ENCODE measurements at places on chromosomes 3 and 15.

- peak; percentile 67 for DNase-seq
Measured at GRCh38 chr15:37101980-37102304, 1.6 kb upstream of the MEIS2 start.

DNA sequence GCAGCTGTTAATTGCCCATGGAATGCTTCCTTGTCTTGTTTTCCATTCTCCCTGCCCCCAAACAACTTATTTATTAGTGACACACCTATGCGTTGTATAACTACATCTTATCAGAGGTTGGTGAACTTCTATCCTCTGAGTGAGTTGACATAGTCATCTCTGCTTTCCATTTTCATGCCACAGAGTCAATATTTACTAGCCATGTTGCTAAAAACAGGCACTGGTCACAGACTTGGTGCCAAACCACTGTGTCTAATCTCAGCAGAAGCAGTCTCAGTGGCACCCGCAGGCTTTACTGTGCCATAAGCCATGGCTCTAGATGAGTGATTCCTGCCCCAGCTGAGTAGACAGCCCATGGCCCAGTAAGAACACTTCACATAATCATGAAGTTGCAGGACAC is 26.5 kb downstream of the DAPK2 start:
- DNase-seq = peak; percentile 56

GRCh38 chr3:48709051-48709461 is 8.0 kb downstream of the IP6K2 start:
- peak; percentile 32 for DNase-seq

GRCh38 chr3:195040773-195041520 is 230.0 kb downstream of the XXYLT1 start:
- no peak for DNase-seq

DNA sequence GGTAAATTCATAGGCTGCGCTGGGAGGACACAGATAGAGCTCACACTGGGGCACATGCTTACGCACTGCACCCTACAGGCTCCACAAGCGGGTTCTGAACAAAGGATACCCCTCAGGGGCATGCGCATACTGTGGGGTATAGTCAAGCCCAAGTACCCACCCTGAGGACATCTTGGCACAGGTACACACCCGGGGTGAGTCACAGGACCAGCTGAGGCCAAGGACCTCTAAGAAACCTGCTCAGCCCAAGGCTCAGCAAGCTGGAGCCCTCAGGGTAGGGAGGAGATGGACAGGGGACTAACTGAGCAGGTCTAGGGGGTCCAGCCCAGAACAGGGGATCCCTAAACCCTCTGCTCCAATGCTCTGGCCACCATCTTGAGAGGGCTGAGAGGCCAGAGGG is 3.3 kb downstream of the SHISA5 start:
- no peak for DNase-seq

DNA sequence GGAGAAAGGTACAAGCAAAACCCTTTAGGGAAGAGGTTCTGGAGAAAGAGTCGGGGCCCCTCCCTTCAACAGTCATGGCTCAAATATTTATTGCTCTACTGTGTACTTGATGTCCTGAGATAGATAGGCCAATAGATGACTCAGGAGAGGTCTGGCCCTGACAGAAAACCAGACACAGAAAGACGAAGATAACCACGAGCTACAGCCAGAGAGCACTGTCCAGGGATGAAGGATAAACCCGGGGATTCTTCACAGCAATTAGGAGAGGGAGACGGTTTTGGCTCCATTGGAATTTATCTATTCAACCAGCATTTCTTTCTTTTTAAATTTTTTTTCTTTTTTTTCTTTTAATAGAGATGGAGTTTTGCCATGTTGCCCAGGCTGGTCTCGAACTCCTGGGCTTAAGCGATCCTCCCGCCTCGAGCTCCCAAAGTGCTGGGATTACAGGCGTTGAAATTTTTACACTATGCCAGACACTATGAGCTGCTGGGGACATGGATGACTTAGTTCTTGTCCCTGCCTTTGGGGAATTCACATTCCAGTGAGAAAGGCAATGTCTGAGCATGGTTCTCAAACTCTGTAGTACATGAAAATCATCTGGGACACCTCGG is 4.6 kb upstream of the CIDEC start:
- peak; percentile 77 for DNase-seq

DNA sequence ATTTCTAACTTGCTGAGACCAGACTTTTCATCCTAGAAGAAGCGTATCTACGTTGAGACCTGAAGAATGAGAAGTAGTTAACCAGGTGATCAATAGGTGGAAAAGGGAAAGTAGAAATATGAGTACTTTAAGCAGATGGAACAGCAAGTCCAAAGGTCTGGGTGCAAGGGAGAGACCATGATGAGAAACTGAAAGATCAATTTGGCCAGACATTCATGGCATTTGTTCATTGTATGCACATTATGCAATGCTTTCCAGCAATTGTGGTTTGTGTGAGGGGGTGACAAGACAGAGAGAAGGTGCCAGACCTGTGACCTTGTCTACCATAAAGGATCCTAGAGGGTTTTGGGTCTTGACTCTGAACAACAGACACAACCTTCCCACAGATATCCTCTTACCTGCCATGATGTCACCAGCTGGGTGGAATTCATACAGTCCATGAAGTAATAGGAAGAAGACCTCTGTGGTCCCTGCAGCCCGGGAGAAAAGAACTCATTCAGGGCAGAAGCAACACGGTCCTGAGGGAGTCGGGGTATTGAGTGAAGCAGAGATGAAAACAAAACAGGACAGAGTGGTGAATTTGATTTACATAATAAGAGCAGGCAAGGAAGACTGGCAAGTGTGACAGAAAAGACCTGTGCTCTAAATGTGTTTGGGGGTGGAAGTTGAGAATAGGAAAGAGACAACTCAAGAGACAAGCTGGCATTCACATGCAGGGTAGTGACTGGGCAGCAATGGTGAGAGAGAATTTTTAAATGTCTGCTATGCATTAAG is 63.4 kb upstream of the PSMD6 start:
- DNase-seq = no peak

DNA sequence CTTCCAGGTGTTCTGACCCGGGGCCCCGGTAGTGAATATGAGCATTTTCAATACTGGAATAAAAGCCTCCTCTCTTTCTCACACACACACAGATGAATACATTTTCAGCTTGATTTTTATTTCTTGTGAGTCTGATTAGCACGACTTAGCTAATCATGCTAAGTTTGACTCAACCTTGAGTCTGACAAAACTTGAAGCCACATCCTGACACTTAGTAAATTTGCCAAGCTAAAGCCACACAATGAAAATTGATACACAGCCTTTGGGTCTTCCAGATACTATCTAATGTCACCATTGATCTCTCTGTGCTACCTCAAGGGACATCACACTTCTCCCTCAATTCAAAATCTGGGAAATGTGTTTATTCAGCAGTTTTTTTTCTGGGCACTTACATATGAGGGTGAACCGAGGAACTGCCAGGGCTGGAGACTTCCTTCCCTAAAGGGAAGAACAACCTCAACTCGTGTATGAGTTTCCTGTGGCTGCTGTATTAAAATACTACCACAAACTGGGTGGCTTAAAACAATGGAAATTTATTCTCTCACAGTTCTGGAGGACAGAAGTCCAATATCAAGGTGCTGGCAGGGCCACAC is 18.6 kb downstream of the TMEM266 start:
- no peak for DNase-seq

- no peak for DNase-seq
Measured at GRCh38 chr3:23592961-23593931, 212.5 kb upstream of the UBE2E1 start.

- DNase-seq = no peak
Measured at GRCh38 chr3:48783304-48783703, 64.4 kb downstream of the PRKAR2A start.

- DNase-seq = no peak
Measured at GRCh38 chr3:49492969-49493368, 22.9 kb downstream of the DAG1 start.

- DNase-seq = peak; percentile 95
Measured at GRCh38 chr3:107208100-107208499, 169.1 kb upstream of the CCDC54 start.

- no peak for DNase-seq
Measured at GRCh38 chr15:85457392-85457968, 77.1 kb downstream of the AKAP13 start.

GRCh38 chr3:194326968-194327217 is 24.2 kb downstream of the CPN2 start:
- DNase-seq = peak; percentile 51

DNA sequence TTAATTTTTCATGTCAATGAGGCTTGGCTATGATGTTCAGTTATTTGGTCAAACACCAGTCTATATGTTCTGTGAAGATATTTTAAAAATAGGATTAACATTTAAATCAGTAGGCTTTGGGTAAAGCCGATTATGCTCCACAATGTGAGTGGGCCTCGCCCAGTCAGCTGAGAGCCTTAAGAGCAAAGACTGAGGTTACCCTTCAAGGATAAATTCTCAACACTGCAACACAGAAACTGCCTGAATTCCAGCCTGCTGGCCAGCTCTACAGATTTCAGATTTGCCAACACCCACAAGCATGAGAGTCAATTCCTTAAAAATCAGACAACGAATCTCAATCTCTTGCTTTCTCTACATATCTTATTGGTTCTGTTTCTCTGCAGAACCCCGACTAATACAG is 188.3 kb downstream of the PLCH1 start:
- peak; percentile 48 for DNase-seq

GRCh38 chr15:99495430-99496301 is 70.1 kb upstream of the MEF2A start:
- DNase-seq = peak; percentile 17

DNA sequence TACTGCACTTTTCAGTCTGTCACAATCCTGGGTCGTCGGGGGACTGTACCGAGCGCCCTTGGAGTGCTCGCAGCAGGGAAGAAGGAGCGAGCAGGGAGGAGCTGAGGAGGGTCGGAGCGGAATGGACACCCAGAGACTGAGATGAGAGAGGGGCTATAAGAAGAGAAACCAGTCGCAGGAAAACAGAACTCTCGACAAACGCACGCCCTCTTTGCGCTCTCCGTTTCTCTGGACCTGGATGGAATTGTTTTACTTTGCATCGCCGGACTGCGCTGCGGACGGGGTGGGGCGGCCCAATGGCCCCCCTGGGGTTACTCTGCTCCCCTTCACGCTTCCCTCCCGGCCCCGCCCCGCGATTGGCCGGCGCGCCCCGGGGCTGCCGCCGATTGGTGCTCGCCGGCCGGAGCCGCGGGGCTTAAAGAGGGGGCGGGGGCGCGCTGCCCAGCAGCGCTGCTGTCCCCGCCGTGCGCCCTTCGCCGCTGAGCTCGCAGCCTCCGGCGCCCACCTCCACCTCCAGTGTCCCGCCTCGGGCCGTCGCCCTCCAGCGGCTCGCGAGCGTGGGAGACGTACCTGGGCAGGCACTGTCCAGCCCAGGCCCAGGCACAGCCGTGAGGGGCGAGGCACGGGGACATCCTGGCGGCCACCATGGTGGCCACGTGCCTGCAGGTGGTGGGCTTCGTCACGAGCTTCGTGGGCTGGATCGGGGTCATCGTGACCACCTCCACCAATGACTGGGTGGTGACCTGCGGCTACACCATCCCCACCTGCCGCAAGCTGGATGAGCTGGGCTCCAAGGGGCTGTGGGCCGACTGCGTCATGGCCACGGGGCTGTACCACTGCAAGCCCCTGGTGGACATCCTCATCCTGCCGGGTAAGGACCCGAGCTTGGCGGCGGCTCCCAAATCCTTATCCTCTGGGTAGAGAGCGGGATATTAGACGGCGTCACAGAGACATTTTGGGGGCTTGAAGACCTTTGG is at the start of gene CLDN11:
TSS of gene CLDN11 (plus strand) at position 447 of the 977 bp plus-strand sequence. CDS start at position 646, 199 bp downstream.
- DNase-seq = peak; percentile 71

GRCh38 chr3:33201195-33201594 is 17.4 kb downstream of the SUSD5 start:
- DNase-seq = no peak

Data from AG10803 (cell line).